IPS DF 19.7 (cell line): ENCODE measurements at places on chromosomes 1 and 21.

- no peak for DNase-seq
Observed at GRCh38 chr21:35227786-35228185, 178.7 kb upstream of the RUNX1 start.

GRCh38 chr1:15329104-15329820 lies 80.4 kb upstream of the EFHD2 start:
- no peak for DNase-seq

GRCh38 chr1:117146575-117147340 lies 25.2 kb upstream of the TRIM45 start:
- DNase-seq: no peak

DNA sequence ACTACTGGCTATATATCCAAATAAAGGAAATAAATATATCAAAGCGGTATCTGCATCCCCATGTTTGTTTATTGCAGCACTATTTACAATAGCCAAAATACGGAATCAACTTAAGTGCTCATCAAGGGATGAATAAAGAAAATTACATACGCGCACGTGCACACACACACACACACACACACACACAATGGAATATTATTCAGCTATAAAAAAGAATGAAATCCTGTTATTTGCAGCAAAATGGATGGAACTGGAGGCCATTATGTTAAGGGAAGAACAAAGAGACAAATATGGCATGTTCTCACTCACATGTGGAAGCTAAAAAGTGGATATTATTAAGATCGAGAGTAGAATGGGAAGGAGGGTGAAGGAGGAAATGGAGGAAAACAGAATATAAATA lies 20.2 kb downstream of the COPA start:
- no peak for DNase-seq

DNA sequence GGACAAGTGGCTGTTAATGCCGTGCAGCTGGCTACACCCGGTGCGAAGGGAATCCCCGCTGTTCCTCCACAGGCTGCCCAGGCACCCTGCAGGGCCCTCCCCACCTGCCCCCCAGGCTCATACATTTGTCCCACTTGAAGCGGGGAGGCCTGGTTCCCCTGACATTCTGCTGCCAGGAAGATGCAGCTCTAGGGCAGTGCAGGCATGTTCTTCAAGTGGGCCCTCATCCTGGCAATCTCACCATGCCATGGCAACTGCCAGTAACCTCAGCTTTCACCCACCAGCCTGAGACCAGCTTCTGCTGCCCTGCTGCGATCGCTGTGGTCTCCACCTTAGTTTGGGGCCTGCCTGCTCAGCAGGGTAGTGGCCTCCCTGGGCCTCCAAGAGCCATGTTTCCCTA lies 151.9 kb upstream of the COL6A1 start:
- DNase-seq: no peak

DNA sequence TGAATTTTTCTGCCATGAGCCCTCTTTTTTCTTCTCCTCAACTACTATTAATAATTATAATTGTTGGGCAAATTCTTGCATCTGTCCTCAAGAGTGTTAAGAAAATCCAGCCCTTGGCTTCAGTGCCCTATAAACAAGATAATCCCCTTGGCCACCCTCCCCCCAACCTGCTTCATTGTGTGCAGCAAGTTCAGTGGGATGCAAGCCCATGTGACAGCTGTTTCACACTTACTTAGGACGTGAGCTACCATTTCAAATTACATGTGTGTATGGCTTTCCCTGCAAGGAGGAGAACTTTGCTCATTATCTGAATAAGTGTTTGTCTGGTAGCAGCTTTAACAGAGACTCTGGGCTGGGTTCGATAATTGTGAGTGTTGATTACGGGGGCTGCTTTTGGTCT lies 276.2 kb downstream of the CACNA1E start:
- no peak for DNase-seq

GRCh38 chr1:59025898-59026426 lies 242.1 kb upstream of the JUN start:
- no peak for DNase-seq

- no peak for DNase-seq
Observed at GRCh38 chr1:226737819-226738420, 1.2 kb downstream of the ITPKB start.

- no peak for DNase-seq
Observed at GRCh38 chr1:174829990-174830389, 169.8 kb upstream of the CACYBP start.

DNA sequence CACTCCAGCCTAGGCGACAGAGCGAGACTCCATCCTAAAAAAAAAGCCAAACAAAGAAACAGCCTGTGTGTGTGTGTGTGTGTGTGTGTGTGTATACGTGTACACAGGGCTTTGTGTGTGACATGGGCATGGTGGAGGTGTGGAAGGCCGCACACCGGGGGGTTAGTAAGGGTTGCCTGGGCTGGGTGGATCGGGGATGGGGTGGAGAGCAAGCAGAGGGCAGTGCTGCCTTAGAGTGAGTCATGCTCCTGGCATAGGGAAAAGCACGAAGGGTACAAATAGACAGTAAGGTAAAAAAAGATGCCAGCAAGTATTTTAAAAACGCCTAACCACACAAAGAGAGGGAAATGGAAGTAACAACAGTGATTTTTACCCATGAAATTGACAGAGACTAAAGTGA lies 6.2 kb downstream of the PRMT2 start:
- DNase-seq: no peak
